ENCODE measurements at places on chromosomes 11 and 22.
A peak's percentile ranks its signal among the peaks of the same experiment; 100 is the strongest.

DNA sequence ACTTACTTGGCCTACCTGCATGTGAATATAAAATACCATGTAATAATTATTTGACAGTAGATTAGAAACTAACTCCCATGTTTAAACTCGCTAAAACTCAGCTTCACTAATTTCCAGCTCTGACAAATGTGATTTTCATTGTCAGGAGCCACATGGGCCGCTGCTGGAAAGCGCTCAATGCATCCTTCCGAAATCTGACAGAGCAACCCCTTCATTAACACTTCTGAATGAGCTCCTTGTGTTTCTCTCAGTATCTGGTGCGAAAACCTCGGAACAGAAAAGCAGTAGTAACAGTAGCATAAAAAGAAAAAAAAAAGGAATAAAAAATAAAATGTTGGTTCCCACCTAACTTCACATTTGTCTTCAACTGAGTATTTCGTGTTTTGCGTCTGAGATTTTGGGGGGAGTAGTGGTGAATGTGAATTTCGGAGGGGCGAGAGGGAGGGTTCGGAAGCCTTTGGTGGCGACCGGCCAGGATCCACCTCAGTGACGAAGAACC is 710 bp downstream of the MTCH2 start:
- no peak for DNase-seq

DNA sequence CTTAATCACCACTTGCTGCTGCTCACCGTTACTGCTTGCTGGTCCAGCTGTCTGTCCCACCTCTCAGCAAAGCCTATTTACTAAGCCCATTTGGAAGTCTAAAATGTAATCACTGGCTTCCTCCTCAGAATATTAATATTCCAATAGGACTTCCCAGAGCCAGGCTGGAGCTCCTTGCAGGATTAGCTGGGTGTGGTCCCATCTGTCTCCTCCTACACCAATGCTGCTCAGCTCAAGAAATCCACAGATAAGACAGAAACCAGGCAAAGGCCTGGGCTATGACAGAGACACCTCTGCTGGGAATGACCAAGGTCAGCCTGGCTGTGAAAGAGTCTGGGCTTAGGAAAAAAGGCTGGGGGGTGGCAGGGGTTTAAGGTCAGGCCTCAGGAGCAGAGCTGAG is 317.8 kb downstream of the BUD13 start:
- DNase-seq = no peak

GRCh38 chr11:101885631-101886030 is 29.2 kb upstream of the CEP126 start:
- DNase-seq = no peak

DNA sequence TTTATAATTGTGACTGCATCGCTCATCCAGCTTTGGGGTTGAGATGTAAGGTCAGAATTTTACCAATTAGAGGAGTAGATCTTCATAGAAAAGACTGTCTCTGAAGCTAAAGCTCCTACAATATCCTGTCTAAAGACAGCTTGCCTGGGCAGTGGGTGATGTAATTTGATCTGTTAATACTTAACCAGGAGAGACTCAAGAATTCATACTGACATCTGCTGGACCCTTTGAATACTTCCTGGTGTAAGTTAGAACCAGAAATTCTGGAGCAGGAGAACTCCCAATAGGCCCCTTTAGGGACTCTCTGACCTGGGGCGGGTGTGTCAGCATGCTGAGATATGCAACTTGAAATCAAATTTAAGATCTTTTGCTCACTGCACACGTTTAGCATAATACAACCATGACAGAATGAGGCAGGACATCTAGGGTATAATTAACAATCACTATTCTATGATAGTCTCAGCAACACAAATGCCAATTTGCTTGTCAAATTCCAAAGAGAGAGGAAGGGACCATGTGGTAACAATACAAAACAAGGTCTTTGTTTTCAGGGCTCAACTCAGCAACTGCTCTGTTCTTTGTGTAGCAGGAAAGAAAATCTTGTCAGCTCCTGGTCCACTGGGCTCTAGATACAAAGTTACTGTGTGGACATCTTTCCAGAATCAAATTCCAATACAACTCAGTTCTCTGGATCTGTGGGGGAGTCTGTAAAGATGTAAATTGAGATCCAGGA is 143.9 kb downstream of the INSC start:
- DNase-seq = no peak

DNA sequence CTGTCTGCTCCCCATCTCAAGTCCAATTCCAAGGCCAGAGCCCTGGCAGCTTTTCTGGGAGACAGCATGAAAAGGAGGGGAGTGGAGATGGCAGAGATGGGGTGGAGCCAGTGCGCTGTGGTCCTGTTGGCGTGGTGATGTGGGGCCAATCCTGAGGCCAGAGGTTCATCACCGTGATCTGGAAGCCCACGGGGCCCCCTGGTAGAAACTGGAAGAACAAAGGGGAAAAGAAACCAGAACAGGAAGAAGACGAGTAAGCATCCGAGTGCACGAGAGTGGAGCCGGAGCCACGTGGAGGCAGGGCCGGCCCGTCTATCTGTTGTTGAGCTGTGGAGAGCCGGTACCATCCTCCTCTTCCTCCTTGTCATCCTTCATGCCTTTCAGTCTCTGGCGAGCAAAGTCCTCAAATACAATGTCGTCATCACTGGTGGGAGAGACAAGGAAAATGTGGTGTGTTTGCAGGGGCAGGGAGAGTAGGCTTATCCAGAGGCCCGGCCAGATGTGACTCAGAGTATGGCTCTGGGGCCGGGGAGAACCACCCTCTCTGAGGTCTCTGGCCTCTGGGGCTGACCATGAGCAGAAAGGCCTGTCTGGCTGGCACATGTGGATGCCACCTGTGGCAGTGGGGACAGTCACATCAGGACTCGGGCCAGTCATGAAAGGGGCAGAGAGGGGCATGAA is 25.4 kb downstream of the TPBGL start:
- DNase-seq = no peak

DNA sequence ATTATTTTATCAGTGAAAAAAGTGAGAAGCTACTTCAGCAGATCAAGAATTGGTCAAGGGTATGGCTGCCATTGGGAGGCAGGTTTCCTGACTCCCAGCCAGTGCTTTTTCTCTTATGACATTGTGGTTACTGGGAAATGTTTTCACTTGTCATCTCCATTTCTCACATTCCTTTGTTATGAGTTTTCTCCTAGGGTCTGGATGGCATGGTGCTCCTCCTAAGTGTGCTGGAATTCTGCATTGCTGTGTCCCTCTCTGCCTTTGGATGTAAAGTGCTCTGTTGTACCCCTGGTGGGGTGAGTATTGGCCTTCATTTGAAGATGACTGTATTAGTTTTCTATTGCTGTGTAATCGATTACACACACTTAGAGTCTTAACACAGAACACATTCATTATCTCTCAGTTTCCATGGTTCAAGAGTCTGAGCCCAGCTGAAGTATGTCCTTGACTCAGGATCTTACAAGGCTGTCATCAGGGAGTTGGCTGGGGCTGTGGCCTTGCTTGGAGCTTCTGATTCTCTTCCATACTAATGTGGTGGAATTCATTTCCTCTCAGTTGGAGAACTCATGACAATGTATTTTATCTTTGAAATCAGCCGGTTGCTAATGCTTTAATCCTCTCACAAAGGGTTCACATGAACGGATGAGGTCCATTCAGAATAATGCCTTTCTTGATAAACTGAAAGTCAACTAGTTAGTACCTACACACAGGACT is 21.0 kb upstream of the MS4A6E start:
- no peak for DNase-seq

DNA sequence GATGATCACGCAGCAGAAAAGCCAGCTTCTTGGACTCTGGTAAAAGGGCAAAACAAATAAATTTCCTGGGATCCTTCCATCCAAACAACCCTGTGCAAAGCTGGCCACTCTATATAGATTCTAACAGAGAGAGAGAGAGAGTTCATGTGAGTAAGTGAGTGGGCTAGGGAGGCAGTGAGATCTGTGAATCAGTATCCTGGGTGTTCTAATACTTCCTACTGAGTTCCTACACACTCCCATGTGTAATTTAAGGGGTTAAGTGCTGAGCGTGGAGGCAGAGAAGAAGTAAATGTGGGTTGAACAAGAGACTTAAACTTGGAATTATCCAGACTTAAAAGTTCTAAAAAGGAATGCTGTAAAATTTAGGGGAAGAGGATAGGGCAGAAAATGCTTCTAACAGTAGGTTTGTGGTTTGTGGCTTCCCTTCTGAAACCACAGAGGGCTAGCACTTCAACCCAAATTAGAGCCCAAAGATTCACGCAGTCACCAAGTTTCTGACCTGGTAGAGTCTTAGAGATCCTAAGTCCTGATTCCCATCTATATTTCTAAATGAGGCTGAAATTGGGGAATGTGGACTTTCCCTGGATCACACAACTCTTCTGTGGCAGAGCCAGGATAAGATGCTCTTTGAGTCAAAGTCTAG is 413.9 kb downstream of the TENM4 start:
- no peak for DNase-seq

- DNase-seq = no peak
Measured at GRCh38 chr11:12239396-12239795, 129.0 kb downstream of the MICAL2 start.

DNA sequence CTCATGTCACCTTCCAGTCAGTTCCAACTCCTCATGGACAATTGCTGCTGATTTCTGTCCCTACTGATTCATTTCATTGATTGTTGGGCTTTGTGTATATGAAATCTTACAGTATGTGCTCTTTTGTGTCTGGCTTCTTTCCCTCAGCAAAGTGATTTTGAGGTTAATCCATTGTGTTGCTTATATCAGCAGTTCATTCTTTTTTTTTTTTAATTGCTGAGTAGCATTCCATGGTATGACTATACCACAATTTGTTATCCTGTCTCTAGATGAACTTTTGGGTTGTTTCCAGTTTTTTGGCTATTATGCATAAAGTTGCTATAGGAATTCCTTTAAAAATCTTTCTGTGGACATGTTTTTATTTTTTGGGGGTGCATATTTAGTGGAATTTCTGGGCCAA is 59.9 kb downstream of the NXPE1 start:
- no peak for DNase-seq

GRCh38 chr11:118641397-118642019 is 34.1 kb downstream of the PHLDB1 start:
- DNase-seq = no peak

DNA sequence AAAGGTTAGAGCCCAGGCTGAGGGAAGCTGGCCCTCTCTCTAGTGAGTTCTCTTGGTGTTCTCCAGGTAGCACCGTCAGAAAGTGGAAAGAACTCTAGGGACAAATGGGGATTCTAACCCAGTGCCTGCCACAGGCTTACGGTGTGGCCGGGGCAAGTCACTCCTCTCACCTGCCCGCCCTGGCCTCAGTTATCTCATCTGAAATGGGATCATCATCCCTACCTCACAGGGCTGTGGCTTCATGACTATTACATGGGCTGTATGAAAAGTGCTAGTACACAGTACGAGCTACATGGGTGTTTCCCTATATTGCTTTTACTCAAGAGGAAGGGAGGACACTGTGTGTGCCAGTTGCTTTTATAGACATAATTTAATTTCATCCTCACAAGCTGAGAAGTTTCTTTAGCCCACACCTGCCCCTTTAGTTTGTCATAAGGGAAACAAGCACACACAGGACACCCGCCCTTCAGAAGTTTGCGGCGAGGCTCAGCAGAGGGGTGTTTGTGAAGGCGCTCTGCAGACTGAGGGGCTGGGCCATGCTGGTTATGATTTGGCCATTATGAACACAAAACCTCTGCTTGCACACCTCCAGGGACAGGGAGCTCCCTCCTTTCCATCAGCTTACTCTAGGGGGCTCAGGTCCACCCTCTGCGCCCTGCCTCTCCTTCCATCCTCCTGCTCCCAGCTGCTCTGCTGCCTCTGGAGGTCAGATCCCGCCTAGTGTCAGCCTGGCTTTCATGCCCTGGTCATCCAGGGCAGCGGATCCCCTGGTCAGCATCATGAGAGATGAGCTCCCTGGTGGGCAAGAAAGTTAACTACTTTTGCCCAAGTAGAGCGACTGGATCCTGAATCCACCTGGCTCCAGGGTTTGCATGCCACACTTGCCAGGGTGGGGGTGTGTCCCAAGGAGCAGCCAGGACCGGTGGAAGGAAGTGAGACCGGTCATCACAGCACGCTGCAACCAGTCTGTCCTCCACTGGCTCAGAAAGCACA is 1.2 kb downstream of the KLHL35 start:
- no peak for DNase-seq

- DNase-seq = no peak
Measured at GRCh38 chr22:29839039-29839438, 965 bp upstream of the ASCC2 start.

DNA sequence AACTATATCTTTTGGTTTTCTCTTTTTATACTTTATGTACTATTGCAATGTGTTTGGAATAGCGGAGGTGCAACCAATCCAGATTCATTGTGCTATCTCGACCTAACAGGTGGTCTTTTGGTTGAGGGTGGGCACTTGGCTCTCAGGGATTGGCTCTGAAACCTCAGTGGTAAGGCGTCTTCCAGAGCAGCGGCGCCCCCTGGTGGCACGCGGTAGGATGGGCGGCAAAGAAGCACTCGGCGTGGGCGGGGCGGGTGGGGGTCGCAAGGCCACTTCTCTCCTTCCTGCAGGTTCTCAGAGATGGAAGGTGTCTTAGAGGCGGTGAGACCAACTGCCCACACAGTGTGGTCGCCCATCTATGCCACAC is 19.2 kb upstream of the PLET1 start:
- peak; percentile 51 for DNase-seq

- DNase-seq = no peak
Measured at GRCh38 chr11:110134110-110134509, 40.9 kb downstream of the ZC3H12C start.

- no peak for DNase-seq
Measured at GRCh38 chr11:87039371-87039770, 1.6 kb downstream of the TMEM135 start.

DNA sequence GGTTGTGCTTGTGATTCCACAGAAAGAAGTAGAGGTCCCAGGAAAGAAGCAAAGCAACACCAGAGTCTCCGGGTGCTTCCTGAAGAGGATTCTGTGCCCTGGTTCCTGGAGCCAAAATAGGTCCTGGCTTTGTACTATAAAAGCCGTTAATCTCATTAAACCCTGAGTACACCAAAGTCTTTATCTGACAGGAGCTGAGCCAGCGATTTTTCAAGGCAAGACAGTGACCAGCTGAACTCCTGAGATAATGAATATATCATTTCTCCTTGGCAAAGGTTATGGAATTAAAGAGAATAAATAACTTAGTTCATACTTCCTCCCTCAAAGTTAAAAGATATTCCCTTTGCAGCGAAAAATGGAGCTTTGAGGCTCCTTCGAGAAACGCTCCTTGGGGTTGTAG is 5.2 kb downstream of the TMEM138 start:
- no peak for DNase-seq

- DNase-seq = no peak
Measured at GRCh38 chr11:134120143-134120850, 51.4 kb downstream of the JAM3 start.

GRCh38 chr11:84962018-84962417 is 665.1 kb downstream of the DLG2 start:
- no peak for DNase-seq

DNA sequence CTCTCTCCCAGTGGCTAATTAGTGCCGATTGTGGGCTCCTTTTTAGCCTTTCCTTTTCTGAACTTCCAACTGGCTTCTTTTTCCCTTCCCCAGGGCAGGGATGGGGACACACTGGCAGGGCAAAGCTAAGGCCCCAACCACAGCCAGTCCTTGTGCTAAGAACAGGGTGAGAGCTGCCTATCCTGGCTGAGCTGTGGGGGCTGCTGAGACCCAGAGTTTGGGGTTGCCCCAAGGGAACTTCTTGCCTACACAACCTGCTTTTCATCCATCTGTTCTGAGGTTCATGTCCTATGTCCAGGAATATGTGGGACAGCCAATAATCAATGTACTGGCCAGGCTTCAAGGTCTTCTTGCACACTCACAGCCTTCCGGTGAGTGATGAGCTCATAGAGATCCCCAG is 10.0 kb upstream of the TPBGL start:
- no peak for DNase-seq

- no peak for DNase-seq
Measured at GRCh38 chr11:134714021-134714656, 302.1 kb upstream of the B3GAT1 start.
